ENCODE measurements at places on chromosomes 6 and 20.

DNA sequence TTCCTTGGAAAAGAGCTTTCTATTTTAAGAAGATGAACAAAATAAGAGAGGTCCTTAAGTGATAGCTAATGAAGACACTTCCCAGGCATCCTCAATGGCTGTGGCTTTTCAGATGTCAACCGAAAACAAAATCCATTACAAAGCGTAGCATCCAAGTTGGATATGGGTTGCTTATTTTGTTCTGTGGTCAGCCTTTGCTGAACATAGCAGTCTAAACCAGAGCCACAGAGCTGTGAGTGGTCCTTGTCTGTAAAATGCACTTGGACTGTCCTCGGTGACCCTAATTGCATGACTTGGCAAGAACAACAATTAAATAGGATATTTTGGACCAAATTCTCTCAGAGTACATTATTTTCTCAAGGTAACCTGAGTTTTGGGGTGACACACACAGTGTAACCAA lies 10.4 kb upstream of the BFSP1 start:
- no peak for DNase-seq

- no peak for DNase-seq
These were observed 6.3 kb upstream of the LOC128125822 start for GRCh38 chr6:63565727-63566596.

GRCh38 chr20:31548820-31549512 lies 34.7 kb downstream of the HM13 start:
- DNase-seq: no peak

GRCh38 chr20:31713312-31714273 lies 9.1 kb downstream of the BCL2L1 start:
- no peak for DNase-seq

DNA sequence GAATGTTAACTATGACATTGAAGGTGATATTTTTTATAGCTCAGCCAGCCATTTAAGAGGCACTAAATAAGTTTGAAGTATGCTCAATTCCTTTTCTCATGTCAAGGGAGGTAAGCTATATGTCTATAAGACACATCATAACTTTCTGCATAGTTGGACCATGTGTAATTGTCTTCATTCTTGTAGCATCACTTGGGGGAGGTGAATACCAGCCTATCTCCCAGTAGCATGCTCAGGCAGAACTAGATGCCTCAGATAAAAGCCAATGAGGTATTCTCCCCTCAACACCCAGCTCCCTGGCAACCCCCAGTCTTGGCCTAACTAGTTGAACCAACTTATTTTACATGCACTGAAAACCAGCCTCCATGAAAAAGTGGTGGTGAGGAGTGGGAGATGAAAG lies 158.3 kb upstream of the JAG1 start:
- no peak for DNase-seq

- no peak for DNase-seq
These were observed 8.3 kb upstream of the ZBTB2 start for GRCh38 chr6:151399679-151400078.

DNA sequence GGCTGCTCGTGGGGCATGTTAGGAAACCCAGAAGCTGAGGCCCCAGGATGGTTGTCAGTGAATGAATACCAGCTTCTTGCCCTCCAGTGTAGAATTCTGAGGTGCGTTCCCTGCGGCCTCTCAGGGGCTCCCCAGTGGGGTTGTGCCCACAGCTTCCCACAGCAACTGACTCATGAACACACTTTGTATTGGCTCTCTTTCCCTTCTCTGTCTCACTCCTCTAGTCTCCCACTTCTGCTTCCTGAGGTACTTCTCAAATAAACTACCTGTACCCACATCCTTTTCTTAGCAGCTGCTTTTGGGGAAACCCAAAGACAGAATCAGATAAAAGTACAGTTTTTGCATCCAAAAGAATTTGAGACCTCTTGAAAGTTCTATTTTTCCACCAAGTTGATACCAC lies 107.7 kb upstream of the JAG1 start:
- DNase-seq: no peak

Measured in stimulated activated CD4-positive, alpha-beta T cell treated with anti-CD3 and anti-CD28 coated beads, Interleukin-15, amount 100 ng/mL, for 1 hour (primary cell).